Memory B cell (primary cell): ENCODE measurements at places on chromosomes 5 and 9.

- DNase-seq: no peak
These were observed 18.4 kb downstream of the GADD45G start for GRCh38 chr9:89622933-89623861.

DNA sequence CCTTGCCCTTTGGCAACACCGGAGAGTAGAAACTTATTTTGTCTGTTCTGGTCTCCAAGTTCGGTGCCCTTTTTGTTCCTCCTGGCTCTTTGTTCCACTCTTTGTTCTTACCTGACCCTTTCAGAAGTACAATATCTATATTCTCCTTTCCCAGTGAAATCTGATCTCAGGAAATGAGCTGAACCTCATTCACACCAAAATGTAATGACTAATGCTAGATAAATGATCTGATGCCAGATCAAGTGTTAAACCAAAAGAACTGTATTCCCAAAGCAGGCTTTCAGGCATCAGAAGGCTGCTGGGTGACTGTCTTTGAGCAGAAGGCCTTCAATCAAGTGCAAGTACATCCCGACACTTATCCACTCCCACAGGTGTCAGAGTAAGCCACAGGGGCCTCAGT is 156.4 kb downstream of the SPOCK1 start:
- DNase-seq: no peak

- DNase-seq: no peak
These were observed 252.8 kb upstream of the TRIM32 start for GRCh38 chr9:116434314-116434713.

DNA sequence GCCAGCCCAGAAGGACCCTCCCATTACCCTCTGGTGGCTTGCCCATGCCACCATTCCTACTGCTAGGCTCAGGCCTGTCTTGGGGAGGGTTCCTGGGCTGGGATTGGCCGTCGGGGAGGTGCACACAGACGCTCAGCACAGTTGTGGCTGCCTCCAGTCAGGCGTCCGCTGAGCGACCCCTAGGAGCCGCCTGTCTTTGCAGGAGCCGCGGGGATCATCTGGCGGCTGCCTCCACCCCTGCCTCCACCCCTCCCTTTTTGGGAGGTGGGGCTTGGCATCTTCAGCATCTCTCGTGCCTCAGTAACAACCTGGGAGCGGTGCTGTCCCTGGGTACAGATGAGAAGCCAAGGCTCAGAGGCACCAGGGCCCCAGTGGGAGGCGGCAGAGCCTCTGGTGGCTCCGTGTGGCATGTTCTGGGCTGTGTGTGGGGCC is 39.6 kb downstream of the RXRA start:
- DNase-seq: no peak

GRCh38 chr5:149493316-149493715 is 57.9 kb downstream of the CSNK1A1 start:
- no peak for DNase-seq

- no peak for DNase-seq
These were observed 22.1 kb upstream of the TPD52L3 start for GRCh38 chr9:6305954-6306563.

DNA sequence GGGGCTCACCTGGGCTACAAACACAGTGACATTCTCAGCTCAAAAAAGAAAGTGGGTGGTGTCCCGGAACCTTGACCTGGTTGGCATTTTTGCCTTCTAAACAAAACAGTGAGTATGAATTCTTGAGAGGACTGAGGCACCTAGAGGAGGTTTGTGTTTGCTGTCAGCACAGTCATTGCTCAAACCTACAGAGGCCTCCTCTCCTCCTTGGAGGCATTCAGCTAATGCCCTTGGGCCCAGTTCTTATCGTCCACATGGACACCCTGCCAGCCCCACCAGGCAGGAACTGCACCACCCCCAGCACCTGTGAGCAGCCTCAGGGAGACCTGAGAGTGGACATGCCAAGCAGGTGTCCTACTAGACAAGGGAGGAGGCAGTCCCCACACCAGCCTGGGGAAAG is 156.7 kb downstream of the SYK start:
- DNase-seq: no peak
